Calu3 (cell line): ENCODE measurements at places on chromosomes 3 and 15. TPM values are rescaled to one million over a fixed set of nuclear protein-coding genes. Genes with fewer than 3 reads are reported as not detected.

Gene FBXO40
- total RNA-seq = not detected in 2 replicates

Gene STAC
- total RNA-seq = 12.0 and 12.8 TPM in 2 replicates

Gene PIF1
- 33.9 and 51.5 TPM in 2 replicates for total RNA-seq

Gene LMAN1L
- 0.35 and 1.1 TPM in 2 replicates for total RNA-seq

Gene C3orf20
- 0.28 and 0.39 TPM in 2 replicates for total RNA-seq

DNA sequence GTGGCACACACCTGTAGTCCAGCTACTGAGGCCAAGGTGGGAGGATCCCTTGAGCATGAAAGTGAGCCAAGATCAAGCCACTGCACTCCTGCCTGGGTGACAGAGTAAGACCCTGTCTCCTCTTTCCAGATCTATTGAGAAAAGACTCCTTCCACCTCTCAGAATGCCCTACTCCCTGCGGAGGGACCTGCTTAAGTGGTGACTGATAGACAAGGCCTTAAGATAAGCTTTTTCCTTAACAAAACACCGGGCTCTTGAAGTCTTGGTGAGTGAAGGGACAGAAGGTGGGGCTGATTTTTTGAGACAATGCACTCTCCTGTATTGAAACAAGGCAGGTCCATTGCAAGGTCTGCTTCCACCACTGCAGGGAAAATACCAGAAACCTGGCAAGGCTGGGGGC lies 338.4 kb upstream of the FRG2C start:
- H3K36me3 ChIP-seq = no peaks in the 10 kb centered on the region
- H3K27me3 ChIP-seq = no peaks in the 10 kb centered on the region
- no peaks in the 10 kb centered on the region for H3K4me1 ChIP-seq

DNA sequence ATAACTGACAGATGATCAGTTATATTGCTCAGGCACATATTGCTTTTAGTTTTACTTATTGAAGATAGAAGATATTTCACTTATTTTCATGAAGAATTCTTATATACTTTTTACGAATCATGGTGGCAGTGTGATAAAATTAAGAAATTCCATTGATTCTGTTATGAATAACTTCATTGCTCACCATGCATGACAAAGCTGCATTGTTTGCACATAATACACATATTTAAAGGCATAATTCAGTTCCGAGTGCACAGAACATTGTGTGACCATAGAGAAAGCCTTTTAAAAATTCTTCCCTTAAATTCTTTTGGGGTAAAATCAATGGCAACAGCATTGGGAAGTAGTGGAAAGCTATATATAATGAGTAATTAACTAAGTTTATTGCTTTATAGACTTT lies 82.5 kb upstream of the NAALADL2 start:
- DNase-seq = no peak
- H3K27ac ChIP-seq = peak overlapping the region; percentile 25
- H3K4me1 ChIP-seq = peaks cover 21% of the 10 kb centered on the region
- H3K36me3 ChIP-seq = no peaks in the 10 kb centered on the region
- H3K4me3 ChIP-seq = no peak overlapping the region

DNA sequence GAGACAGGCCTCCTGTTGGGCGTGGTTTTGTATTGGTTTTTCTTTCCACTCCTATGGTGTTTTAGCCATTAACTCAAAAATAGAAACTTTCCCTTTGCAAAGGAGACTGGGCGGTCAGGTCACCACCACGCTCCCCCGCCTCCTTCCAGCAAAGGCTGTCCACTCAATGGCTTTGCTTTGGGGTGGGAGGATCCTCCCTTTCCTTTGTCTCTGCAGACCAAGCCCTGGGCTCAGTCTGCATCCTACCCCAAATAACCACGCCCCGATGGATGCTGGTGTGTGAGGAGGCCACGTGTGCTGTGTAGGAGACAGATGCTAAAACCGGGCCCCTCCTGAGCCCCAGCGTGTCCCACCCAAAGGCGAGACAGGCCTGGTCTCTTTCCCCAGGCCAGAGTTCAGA lies 68.5 kb downstream of the GRIP2 start:
- no peaks in the 10 kb centered on the region for H3K27me3 ChIP-seq
- peaks cover 9% of the 10 kb centered on the region for H3K4me1 ChIP-seq
- peaks cover 37% of the 10 kb centered on the region for H3K36me3 ChIP-seq

- H3K27ac ChIP-seq = no peak overlapping the region
- DNase-seq = no peak
- H3K27me3 ChIP-seq = peaks cover 54% of the 10 kb centered on the region
- H3K4me1 ChIP-seq = no peaks in the 10 kb centered on the region
- H3K36me3 ChIP-seq = no peaks in the 10 kb centered on the region
Measured at GRCh38 chr3:72171946-72172345, 387.0 kb upstream of the PROK2 start.

- DNase-seq = no peak
- H3K4me3 ChIP-seq = no peak overlapping the region
- no peak overlapping the region for H3K27ac ChIP-seq
- no peaks in the 10 kb centered on the region for H3K27me3 ChIP-seq
- no peaks in the 10 kb centered on the region for H3K36me3 ChIP-seq
Measured at GRCh38 chr15:71779073-71779797, 31.1 kb upstream of the NR2E3 start.

GRCh38 chr15:28985691-28986090 lies 99.9 kb downstream of the APBA2 start:
- DNase-seq = no peak
- no peaks in the 10 kb centered on the region for H3K36me3 ChIP-seq
- no peaks in the 10 kb centered on the region for H3K27me3 ChIP-seq
- H3K4me3 ChIP-seq = no peak overlapping the region
- H3K4me1 ChIP-seq = no peaks in the 10 kb centered on the region
- no peak overlapping the region for H3K27ac ChIP-seq

GRCh38 chr3:73271-73670 lies 123.3 kb upstream of the CHL1 start:
- no peaks in the 10 kb centered on the region for H3K36me3 ChIP-seq
- no peaks in the 10 kb centered on the region for H3K27me3 ChIP-seq
- DNase-seq = no peak

- no peak overlapping the region for H3K27ac ChIP-seq
- H3K27me3 ChIP-seq = no peaks in the 10 kb centered on the region
- peaks cover 15% of the 10 kb centered on the region for H3K4me1 ChIP-seq
- no peak overlapping the region for H3K4me3 ChIP-seq
- no peak for DNase-seq
Measured at GRCh38 chr3:72728329-72728889, 119.8 kb downstream of the SHQ1 start.

DNA sequence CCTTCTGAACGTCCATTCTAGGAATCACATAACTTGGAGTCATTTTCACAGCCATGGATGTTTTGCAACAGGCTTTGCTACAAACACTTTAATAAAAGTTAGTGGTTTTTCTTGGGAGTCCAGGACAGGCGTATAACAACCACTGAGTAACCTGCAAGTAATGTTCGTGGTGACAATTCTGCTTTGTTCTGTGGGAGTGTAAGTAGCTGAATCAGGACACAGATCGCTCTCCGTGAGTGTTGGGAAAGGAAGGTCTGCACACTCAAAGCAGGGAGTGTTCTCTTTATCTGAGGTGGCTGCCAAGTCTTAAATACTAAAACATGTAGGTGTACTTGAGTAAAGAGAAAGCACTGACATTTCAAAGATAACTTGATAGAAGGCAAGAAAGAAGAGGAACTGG lies 7.9 kb upstream of the BNC1 start:
- H3K27me3 ChIP-seq = peaks cover 14% of the 10 kb centered on the region
- H3K4me3 ChIP-seq = no peak overlapping the region
- H3K27ac ChIP-seq = no peak overlapping the region
- no peaks in the 10 kb centered on the region for H3K4me1 ChIP-seq
- no peaks in the 10 kb centered on the region for H3K36me3 ChIP-seq

DNA sequence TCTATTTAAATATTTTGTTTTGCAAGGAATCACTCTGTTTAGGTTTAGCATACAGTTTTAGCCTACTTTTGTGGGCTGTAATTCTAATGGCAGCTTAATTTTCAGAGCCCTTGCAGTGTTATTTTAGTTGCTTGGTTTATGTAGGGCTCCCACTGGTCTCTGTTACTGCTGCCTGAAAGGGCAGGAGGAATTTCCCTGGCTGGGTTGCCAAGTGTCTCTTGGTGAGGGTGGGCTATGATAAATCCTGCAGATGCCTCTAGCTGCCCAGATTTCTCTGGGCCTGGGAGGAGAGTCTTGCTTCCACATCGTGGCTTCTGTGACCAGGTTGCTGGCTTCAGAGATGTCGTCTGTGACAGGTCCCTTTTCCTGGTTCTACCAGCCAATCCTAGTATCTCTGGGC lies 36.2 kb downstream of the ILDR1 start:
- H3K36me3 ChIP-seq = no peaks in the 10 kb centered on the region
- H3K4me3 ChIP-seq = no peak overlapping the region
- H3K4me1 ChIP-seq = no peaks in the 10 kb centered on the region
- no peaks in the 10 kb centered on the region for H3K27me3 ChIP-seq
- no peak for DNase-seq

DNA sequence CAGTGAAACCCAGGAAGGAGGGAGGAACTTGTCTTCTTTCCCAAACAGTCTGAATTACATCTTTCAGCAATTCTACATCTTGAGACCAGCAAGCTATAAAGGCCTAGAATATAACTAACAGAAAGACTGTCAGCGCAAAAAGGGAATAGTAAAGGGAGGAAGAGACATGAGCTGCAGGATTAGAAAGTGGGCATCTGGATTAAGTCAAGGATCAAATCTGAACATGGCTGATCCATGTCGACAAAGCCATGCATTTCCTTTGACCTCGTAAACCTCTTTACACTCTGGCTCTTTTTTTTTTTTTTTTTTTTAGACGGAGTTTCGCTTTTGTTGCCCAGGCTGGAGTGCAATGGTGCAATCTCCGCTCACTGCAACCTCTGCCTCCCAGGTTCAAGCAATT lies 35.4 kb upstream of the KCNMB3 start:
- no peaks in the 10 kb centered on the region for H3K36me3 ChIP-seq
- H3K27ac ChIP-seq = no peak overlapping the region
- no peak for DNase-seq
- no peaks in the 10 kb centered on the region for H3K27me3 ChIP-seq

GRCh38 chr3:21752749-21753347 lies 1.8 kb upstream of the ZNF385D start:
- no peak overlapping the region for H3K4me3 ChIP-seq
- H3K4me1 ChIP-seq = no peaks in the 10 kb centered on the region
- H3K27me3 ChIP-seq = no peaks in the 10 kb centered on the region
- DNase-seq = peak; percentile 8

DNA sequence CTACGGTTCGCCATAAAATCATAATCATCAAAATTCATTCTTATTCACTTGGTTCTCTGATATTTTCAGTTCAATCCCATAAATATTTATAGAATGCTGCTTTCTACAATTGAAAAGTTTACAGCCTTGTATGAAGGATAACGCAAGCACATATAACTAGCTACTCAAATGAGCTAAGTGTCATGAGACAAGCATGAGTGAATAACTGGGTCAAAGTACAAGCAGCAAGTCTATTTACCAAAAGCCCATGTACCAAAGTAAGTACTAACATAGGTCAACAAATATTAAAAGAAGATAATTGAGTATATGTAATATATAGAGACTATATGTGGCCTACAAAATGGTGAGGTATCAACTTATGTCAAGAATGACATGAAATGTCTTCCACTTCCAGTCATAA lies 596.6 kb downstream of the GBE1 start:
- H3K4me1 ChIP-seq = no peaks in the 10 kb centered on the region
- no peak for DNase-seq
- no peak overlapping the region for H3K27ac ChIP-seq
- H3K27me3 ChIP-seq = no peaks in the 10 kb centered on the region

- H3K4me1 ChIP-seq = no peaks in the 10 kb centered on the region
- H3K27me3 ChIP-seq = no peaks in the 10 kb centered on the region
- peaks cover 8% of the 10 kb centered on the region for H3K36me3 ChIP-seq
- no peak overlapping the region for H3K27ac ChIP-seq
Measured at GRCh38 chr15:35540885-35541284, 5.1 kb downstream of the DPH6 start.

DNA sequence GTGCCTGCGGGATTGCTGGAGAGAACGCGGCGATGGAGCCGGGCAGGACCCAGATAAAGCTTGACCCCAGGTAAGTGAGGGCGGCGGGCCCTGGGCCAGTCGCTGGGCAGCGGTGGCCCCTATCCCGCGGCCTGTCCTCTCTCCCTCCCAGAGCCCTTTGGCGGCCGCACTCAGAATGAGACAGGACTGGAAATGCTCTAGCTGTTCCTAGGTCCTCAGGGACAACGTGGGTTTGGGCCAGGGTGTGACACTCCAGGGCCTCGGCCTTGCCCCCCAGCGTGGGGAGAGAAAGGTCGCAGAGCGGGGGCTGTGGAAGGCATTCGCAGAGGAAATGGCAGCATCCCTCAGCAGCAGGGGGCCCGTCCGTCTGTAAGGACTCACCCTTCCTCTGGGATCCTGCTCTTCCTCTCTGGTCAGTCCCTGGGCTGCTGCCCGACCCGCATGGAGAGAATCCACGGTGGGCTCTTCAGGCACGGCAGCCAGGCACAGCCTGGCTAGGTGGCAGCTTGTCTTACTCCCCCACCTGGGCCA lies 412 bp downstream of the SLC51A start:
- peak overlapping the region; percentile 33 for H3K4me3 ChIP-seq
- H3K27me3 ChIP-seq = peaks cover 58% of the 10 kb centered on the region
- H3K27ac ChIP-seq = no peak overlapping the region
- no peaks in the 10 kb centered on the region for H3K4me1 ChIP-seq
- DNase-seq = no peak
- no peaks in the 10 kb centered on the region for H3K36me3 ChIP-seq

- H3K4me3 ChIP-seq = no peak overlapping the region
- no peak overlapping the region for H3K27ac ChIP-seq
- peaks cover 11% of the 10 kb centered on the region for H3K4me1 ChIP-seq
- DNase-seq = no peak
Measured at GRCh38 chr3:175378348-175378747, 519.2 kb downstream of the NAALADL2 start.

DNA sequence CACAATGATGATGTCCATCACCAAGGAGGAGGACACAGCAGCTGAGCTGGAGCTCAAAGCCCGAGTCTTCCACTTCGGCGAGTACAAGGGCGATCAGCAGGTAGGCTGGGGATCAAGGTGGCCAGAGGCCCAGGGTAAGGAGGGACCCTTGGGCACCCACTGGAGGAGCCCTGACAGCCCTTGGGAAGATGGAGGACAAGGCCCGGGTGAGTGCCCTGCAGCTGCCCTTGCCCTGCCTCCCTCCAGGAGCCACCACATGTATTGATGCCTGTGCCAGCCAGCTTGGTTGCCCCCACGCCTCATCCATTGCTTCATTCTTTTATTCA lies 38.4 kb downstream of the CFAP100 start:
- peaks cover 10% of the 10 kb centered on the region for H3K36me3 ChIP-seq
- no peak overlapping the region for H3K4me3 ChIP-seq
- DNase-seq = no peak
- no peak overlapping the region for H3K27ac ChIP-seq
- H3K27me3 ChIP-seq = no peaks in the 10 kb centered on the region

DNA sequence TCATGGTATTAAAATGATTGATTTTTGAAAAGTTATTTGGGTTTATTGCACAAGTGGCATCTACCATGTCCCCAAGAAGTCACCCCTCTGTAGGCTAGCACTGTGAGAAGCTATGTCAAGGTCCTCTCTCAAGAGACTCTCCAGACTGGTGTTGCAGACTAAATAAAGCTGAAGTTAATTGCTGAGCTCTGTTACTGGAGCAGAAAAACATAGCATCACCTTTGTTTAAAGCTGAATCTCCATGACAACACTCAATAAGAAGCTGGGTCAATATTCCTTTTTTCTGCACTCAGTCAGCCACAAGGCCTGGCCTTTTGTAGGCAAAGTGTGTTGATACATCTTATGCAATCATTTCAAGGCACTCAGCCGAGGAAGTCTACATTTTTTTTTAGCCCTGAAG lies 806.6 kb upstream of the LMCD1 start:
- H3K4me3 ChIP-seq = no peak overlapping the region
- DNase-seq = no peak
- no peaks in the 10 kb centered on the region for H3K27me3 ChIP-seq
- H3K27ac ChIP-seq = no peak overlapping the region
- H3K4me1 ChIP-seq = no peaks in the 10 kb centered on the region
